Muscle of leg (tissue), 16 donors: ENCODE measurements at places on chromosomes 2 and 18. TPM values are rescaled to one million over a fixed set of nuclear protein-coding genes. Genes with fewer than 3 reads are reported as not detected.

Gene PRKCE
- polyA plus RNA-seq = 3.5 TPM

Gene ZNF521
- 40.2 TPM for polyA plus RNA-seq

Gene C1GALT1C1L
- 1.7 TPM for polyA plus RNA-seq

Gene LGALSL
- polyA plus RNA-seq = 24.2 TPM

Gene IL36RN
- not detected for polyA plus RNA-seq

Gene PROKR1
- polyA plus RNA-seq = 0.79 TPM

Gene VWC2L
- not detected for polyA plus RNA-seq

Gene COPS7B
- 42.2 TPM for polyA plus RNA-seq

Gene ACTG2
- 38.2 TPM for polyA plus RNA-seq

Gene CAPN13
- polyA plus RNA-seq = not detected

Gene PLEK
- polyA plus RNA-seq = 5.4 TPM

Gene IFT172
- polyA plus RNA-seq = 25.8 TPM

Gene HDLBP
- polyA plus RNA-seq = 407 TPM

Gene CHRND
- polyA plus RNA-seq = 163 TPM

Gene FBXO15
- polyA plus RNA-seq = 0.64 TPM

Gene TFPI
- polyA plus RNA-seq = 36.3 TPM

Gene MOGAT1
- not detected for polyA plus RNA-seq

Gene SERPINB13
- polyA plus RNA-seq = not detected

Gene UGT1A5
- not detected for polyA plus RNA-seq

Gene TMEM178A
- polyA plus RNA-seq = 13.4 TPM
